ENCODE measurements at places on chromosomes 3 and 15.

DNA sequence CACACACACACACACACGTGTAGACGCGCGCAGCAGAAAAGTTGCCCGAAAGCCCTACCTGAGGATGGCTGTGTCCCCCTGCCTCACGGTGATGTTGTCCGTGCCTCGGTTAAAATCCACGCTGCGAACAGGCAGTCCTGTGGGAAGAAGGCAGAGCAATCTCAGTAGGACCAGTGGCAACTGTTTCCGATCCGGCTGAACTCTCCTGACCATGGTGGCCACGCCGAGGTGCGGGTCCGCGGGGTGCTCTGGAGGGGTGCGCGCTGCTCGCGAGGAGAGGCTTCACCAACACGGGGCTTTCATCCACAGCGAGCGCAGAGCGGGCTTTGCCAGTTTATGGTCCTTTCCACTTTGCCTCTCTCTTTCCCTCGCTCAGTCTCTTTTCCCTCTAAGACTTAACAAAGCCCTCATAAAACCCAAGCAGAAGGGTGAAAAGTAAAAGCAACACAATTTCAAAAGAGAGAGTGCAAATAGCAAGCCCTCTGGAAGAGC is 422 bp downstream of the LSAMP start:
- DNase-seq, result no peak

DNA sequence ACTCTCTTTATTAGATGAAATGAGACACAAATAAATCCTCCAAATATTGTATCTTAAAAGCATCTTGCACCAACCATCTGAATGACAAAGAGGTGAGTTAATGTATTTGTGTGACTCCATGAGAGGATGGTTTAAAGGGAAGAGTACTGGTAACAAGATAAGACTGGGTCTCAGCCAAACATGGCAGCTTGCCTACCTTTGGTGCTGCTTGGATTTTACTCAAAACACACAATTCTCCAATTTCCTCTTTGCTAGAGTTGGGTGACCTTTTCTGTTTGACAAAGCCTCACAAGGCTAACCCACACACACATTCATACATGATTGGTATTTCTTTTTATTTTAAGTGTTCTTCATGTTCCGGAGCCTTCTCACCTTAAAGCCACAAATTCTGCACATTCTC is 506.4 kb downstream of the FGF12 start:
- no peak for DNase-seq

GRCh38 chr15:51492528-51492927 is 130.0 kb downstream of the DMXL2 start:
- DNase-seq, result no peak

DNA sequence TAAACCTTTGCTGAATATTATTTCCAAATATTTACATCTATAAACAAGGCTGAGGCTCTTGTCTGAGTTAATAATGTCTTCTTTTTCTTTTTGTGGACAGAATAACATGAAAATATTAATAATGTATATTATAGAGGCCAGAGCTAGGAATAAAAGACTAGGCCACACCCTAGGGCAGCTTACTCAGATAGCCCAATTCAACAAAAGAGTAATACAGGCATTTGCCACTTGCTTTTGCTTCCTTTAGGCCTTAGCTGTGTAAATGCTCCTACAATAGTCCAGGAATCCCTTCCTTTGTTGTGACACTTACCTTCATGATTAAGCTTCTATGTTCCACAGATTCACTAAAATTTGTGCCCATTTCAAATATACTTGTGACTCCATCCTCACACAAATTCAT is 16.5 kb downstream of the IMPG2 start:
- no peak for DNase-seq

Data from CD4-positive, alpha-beta T cell treated with Interleukin-15 for 4 hours (primary cell).